ENCODE measurements at places on chromosomes 1 and 21.
A peak's percentile ranks its signal among the peaks of the same experiment; 100 is the strongest.

DNA sequence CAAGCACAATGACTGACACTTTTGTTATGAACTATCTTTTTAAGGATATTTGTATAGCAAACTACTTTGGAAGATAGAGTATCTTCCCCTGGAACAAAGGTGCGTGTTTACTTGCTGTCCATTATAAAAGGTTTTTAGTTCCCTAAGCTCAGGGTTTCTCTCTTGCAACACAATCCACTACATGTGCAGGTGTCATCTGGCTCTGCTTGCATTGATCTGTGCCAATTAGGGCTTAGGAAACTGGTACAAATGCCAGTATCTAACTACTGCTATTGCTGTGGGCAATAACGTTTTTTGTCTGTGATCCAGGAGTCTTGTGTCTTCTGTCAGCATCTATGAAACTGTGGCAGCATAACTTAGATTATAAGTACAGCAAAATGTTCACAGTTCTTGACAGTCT, 68.3 kb upstream of the ABCD3 start:
- no peak for DNase-seq

GRCh38 chr1:246724016-246724730, at the start of gene SCCPDH:
SCCPDH (plus strand) TSS chr1:246724409; CDS start chr1:246724423, 14 bp downstream.
- DNase-seq, result peak; percentile 44

- no peak for DNase-seq
Measured at GRCh38 chr1:103529746-103530145, 4.2 kb downstream of the RNPC3 start.

DNA sequence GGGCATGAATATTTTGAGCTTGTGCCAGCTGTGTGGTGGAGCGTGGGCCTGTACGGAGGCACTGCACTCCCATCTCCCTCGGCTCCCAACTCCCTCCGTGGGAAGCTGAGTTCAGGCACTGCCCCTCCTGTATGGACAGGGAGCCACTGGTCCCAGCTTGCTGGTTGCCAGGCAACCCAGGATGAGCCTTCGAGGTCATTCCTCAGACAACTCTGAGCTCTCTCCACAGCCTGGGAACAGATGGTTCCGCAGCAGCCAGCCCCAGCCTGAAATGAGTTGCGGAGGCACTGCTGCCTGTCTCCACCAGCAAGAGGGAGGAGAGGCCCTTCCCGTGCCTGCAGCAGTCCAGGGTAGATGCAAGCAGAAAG, 58.4 kb upstream of the TENT5B start:
- no peak for DNase-seq

GRCh38 chr1:31760471-31761470, 3.4 kb downstream of the ADGRB2 start:
- DNase-seq, result peak; percentile 51
